NCI-H2081 (cell line): ENCODE measurements at places on chromosomes 4 and X.

DNA sequence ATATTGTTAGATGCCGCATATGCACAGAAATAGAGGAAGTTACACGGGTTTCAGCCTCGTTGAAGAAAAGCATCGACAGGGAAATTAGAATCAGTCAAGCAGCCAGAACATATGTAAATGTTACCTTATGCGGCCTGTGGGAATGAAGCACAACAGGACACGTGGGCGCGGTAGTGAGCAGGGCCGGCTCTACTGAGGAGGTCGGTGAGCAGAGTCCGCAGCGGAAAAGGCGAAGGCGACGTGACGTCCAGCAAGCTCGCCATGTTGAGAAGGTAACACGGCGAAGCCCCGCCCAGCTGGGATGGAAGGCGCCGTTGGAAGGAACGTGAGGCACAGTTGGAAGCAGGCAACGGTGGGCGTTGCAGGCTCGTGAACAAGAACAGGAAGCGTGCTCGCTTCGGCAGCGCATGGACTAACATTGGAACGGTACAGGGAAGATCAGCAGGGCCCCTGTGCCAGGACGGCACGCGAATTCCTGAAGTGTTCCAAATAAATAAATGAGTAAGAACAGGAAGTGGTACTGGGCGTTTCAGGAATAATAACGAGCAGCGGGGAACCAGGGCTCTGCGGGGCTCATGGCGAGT, 54.6 kb downstream of the MTNR1A start:
- no peak for DNase-seq

DNA sequence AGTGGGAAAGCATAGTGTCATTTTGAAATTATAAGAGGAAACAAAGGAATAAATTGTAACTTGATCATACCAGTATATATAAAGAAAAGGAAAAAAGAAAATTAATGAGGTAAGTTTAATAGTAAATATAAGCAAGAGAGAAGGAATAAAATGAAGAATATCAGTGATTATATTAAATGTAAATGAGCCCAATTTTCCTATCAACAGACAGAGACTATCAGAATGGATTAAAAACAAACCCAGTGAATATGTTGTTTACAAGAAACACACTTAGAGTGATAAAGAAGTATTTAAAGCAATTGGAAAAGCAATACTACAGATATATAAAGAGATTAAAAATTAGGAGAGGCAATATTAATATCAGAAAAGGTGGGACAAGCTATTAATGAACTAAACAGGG, 28.8 kb upstream of the RHOH start:
- DNase-seq: no peak

GRCh38 chrX:38326086-38326485, 1.2 kb downstream of the RPGR start:
- no peak for DNase-seq

GRCh38 chrX:96027407-96027806, 657.2 kb upstream of the DIAPH2 start:
- no peak for DNase-seq

DNA sequence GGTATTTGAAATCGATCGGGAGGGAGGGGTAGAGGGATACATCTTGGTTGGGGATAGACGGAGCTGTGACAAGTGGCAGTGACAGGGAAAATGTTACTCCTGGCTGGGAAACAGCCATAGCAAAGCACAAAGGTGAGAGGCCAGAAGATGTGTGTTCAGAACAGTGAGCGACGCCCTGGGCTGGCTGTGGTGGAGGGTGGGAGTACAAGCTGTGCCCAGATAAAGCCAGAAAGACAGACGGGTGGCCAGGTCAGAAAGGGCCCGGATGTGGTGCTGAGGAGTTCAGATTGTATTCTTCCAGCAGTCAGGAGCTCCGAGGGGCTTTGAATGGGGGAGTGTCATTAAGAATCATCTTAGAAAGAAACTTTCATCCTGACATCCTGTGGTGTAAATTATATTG, 27.9 kb downstream of the CCDC149 start:
- DNase-seq: no peak

- DNase-seq: no peak
Measured at GRCh38 chr4:69828828-69829227, 31.1 kb downstream of the SULT1E1 start.

GRCh38 chr4:180665994-180666824, 1577.0 kb upstream of the TENM3 start:
- peak; percentile 65 for DNase-seq

GRCh38 chrX:20595928-20596575, 329.3 kb upstream of the RPS6KA3 start:
- DNase-seq: no peak

DNA sequence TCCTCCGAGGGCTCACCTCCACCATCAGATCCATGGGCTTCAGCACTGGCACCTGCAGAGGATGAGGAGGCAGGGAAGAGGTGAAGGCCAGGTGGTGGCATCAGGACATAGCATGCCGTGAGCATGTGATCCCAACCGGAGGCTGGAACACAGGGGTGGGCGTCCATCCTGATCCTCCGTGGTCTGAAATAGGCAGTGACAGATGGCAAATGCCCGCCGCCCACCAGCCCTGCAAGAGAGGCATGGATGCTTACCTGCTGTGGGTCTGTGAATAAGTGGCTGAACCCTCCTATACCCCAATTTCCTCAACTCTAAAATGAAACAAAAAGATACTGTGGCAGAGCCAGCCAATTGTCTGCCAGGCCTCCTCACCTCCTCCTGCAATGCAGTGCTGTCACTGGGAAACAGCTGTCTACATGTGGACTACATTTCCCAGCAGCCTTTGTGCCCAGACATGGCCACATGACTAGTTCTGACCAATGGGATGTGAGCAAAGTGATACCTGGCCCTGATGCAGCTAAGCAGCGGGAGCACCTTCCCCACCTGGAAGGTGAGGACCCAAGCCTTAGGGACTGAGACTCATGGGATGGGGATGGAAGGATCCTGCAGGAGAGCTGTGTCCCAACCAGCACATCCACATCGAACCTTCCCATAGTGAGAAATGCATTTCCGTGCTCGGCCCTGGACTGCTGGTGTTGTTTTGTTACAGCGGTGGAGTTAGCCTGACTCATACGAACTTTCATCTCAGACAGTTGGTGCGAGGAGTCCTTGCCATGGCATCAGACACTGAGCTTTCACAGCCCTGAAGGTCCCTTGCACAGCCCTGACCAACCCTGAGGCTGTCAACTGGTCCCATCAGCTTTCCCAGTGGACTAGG, 99.5 kb downstream of the PPP2R2C start:
- peak; percentile 42 for DNase-seq

GRCh38 chr4:117515921-117516320, 430.5 kb upstream of the TRAM1L1 start:
- no peak for DNase-seq

DNA sequence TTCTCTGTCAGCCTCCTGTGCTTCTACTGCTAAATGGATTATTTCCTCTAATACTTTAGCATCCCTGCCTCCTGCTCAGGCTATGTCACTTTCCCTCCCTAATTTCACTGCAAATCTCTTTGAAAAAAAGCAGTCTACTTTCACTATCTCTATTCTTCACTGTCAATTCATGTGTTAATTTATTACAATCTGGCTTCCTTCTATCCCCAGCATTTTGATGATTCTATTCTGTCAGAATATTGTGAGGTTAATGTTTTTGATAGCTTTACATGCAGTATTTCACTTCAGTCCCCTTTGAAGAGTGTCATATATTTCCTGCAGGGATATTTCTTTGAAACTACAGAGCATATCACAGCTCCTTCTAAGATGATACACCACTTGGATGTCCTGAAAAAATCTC, 203.2 kb downstream of the GRID2 start:
- no peak for DNase-seq
